CD4-positive, alpha-beta T cell treated with Interleukin-6 for 4 hours (primary cell): ENCODE measurements at places on chromosomes 13 and 19.

GRCh38 chr19:2700660-2701360 is 1.7 kb downstream of the GNG7 start:
- DNase-seq = no peak

DNA sequence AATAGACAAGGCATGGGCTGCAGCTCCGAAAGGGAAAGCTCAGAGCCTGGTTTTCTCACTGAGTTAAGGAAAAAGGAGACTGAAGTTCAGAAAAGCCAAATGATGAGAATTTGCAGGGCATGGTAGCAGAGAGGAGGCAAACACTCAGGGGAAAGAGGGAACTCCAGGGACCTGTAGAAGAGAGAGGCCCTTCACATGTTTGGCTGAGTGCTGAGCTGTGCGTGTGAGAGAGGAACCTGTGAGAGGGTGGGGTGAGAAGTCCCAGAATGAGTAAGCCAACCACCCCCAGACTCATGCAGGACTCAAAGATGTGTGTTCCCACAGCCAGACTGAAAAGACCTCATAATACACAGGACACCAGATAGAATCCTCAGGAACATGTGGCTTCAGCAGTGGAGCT is 2.8 kb upstream of the CRYL1 start:
- DNase-seq = no peak

GRCh38 chr13:23988546-23989122 is 91.3 kb upstream of the C1QTNF9B start:
- no peak for DNase-seq

DNA sequence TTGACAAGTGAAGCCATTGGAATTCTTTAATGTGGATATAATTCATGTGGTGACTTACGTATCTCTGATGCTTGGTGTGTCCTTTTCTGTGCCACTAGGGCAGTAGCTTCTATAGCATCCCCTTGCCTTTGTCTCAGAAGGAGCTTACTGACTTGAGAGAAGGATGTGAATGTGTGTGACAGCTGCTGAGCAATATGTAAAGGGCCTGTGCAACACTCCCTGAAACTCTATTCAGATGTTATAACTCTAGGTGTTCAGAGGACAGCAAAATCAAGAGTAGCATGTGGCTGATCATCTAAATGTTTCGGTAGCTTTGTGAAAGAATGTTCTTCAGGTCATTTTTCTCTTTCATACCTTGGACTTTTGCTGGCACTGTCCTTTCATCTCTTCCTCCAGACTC is 189.5 kb downstream of the LMO7 start:
- no peak for DNase-seq

DNA sequence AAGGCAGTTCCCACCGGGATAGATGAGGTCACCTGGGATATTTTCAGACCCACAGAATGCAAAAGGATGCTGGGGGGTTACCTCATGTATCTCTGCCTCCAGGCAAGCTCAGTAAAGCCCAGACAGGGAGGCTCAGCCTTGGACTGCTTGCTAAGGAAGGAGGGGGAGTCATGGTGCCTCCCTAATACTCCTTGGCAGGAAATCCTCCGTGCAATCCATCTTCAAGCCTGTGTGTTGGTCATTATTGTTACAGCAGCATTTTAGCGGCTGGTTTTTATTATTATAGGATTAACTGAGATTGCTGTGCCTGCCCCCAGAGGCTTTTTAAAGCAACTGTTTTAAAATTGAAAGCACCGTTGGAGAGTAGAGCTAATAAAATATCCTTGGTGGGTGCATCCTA is 188.5 kb upstream of the UBL3 start:
- no peak for DNase-seq

- no peak for DNase-seq
Measured at GRCh38 chr13:28817204-28817603, 2.9 kb upstream of the MTUS2 start.

DNA sequence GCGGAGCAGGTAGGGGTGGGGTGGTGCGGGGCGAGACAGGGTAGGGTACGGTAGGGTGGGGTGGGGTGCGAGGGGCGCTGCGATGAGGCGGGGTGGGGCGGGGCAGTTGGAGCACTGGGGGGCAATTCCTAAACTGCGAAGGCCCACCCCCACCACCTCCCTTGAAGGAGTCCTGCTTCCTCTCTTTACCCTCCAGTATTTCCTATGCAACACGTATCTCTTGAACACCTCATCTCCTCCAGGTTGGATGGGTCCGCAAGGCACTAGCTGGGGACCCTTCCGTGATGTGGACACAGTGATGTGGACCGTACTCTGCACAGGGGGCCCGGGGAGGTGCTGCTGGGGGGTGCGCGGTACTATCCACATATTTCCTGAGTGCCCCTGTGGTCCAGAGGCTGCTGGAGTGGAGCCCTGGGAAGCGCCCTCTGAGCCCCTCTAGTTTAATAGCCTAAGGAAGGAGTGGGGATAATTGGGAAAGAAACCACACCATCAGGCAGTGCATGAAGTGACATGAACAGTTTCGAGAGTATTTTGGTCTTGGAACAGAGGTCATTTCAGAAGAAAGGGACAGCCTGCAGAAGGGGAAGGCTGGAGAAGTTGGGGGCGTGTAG is 1.1 kb downstream of the IL17D start:
- no peak for DNase-seq

- DNase-seq = no peak
Measured at GRCh38 chr13:23515116-23515515, 55.1 kb upstream of the TNFRSF19 start.

GRCh38 chr13:28049880-28050875 is 50.2 kb downstream of the FLT3 start:
- no peak for DNase-seq

GRCh38 chr19:33522371-33522662 is 726 bp upstream of the PEPD start:
- DNase-seq = no peak

DNA sequence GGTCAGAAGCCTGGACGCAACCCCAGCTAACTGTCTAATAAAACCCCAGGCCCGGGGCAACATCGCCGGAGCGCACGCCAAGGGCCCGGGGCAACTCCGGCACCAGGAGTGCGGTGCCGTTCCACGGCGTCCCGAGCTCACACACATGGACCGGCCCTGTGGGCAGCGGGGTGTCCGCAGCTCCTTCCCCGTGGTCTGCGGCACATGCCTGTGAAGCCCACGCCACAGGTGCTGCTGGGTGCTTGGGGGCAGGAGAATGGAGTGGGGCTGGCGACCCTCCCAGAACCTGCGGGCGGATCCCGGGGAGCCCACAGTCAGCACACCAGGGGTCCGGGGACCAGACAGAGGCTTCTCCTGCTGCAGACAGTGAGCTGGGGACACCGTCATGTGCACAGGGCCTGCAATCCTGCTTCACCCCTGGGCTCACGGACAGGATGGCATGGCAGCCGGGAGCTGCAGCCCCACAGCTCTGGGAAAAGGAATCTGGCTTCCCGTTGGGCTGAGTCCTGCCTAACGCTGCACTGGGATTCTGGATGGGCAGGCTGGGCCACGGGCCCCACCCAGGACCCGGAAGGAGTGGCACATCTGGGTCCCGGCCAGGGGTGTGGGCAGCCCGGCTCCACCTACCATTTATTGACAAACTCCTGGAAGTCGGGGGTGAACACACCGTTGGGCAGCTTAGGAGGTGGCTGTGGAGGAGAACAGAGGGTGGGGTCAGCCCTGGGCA is 28.2 kb upstream of the ZBTB7A start:
- no peak for DNase-seq

DNA sequence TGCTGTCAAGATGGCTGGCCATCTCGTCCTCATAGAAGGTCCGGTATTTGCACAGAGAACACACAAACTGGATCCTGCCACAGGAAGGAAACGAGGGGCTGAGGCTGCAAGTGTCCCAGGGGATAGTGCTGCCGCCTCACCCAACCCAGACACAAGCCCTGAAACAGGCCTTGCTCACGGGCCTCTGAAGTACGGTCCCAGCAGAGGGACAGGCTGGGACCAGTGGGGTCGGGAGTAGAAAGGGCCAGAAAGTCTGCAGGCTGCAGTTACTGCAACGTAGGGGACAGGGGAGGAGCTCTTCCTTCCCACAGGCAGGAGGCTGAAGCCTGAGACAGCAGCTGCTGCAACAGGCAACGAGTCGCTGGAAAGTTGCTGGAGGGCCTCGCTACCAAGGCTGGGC is 18.2 kb upstream of the AKAP8 start:
- DNase-seq = no peak

- DNase-seq = peak; percentile 13
Measured at GRCh38 chr13:49584771-49585182, 581 bp downstream of the RCBTB1 start.

GRCh38 chr13:43469791-43470190 is 317.0 kb downstream of the ENOX1 start:
- DNase-seq = no peak

DNA sequence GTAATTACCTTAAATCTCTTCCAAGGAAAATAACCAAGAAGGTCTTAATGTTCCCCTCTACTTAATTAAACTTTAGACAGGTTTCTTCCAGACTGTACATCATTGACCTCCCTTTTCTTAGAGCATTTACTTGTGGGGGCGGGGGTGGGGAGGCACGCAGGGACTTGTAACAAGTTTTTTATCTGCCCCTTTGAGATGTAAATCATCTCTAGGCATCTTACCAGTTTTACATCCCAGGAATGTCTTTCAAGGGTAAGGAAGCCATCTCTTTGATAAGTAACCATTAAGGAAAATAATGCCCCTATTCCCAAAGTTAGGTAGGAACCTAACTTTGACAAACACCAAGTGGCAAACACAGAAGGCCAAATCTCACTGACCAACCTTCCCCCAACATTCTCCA is 528.6 kb downstream of the SUCLA2 start:
- no peak for DNase-seq

DNA sequence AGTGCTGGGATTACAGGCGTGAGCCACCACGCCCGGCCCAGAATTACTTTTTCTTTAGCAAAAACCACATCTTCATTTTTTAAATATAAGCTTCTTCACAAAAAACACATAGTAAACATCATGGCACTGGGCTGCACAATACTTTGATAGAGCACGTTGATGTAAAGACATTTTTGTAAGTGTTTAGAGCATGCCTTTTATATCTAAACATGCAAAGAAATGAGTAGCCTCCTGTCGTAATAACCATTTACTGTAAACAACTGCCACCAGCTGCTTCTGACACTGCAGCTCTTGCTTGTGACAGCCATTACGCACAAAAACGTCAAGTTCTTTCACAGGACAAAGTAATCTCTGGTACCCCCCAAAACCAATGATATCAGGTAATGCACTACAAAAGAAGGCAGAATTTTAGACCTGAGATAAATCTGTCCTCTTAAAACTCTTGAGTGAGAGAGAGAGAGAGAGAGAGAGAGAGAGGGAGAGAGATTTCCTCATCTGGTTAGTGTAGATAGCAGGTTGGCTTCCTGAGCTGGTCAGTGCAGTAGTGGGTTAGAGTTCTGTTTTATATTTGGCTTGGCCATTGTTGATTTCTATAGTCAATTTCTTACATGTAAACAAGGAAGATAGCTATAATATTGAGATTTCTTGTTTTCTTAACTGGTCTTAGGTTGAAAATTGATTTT is 6.7 kb upstream of the ZNF548 start:
- no peak for DNase-seq

DNA sequence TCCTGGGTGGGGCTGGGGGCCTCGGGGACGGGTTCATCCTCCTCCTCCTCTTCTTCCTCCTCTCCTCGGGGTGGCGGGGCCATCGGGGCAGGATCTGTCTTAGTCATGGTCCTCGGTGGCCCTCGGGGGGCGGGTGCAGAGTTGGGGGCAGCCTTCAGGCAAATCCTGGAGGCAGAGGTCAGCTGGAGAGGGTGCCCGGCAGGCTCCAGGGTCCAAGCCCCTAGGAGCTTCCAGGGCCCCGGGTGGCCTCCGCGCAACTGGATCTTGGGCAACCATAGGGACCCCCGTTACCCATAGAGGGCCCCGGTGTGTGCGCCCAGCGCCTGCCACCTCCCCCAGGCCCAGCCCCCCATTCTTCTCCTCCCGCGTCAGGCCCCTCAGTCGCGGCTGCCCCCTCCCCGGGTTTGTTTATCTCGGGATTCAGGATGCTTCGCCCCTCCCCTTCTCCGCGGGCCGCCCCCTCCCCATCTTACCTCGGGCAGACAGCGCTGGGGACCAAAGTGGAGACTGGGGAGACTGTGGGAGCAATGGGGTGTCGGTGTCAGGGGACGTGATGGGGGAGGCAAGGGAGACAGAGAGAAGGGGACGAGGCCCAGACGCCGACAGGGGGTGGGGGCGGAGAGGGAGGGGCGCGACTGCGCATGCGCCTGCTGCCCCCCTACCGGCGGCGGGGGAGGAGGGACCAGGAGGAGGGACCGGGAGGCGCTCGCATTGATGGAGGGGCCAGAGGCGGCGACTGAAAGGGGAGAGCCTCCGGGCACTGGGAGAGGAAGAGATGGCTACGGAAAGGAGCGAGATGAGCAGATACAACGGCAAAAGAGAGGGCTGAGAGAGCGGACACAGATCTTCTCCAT is at the start of gene CLIP3:
Gene CLIP3 (minus strand): TSS at position 623 of the 854 bp plus-strand sequence. CDS start 516 bp downstream, at position 107.
- DNase-seq = peak; percentile 54

DNA sequence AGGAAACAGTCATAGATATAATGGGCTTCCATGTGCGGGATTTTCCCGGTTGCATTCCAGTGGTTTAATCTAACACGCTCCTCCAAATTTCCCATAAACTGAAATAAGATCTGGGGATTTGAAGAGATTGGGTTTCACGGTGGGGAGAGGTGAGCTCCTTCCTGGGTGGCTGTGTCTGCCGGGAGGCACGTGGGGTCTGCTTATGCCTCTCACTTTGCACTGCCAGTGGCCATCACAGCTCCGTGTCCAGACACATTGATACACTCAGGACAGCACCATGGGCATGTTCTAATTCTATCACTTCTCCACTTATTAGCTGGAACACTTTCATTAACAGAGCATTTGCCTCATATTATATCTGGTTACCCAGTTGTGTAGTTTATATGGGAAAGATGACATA is 73.4 kb downstream of the SOX1 start:
- no peak for DNase-seq

GRCh38 chr19:41845051-41845590 is 279 bp downstream of the DMRTC2 start:
- DNase-seq = no peak

DNA sequence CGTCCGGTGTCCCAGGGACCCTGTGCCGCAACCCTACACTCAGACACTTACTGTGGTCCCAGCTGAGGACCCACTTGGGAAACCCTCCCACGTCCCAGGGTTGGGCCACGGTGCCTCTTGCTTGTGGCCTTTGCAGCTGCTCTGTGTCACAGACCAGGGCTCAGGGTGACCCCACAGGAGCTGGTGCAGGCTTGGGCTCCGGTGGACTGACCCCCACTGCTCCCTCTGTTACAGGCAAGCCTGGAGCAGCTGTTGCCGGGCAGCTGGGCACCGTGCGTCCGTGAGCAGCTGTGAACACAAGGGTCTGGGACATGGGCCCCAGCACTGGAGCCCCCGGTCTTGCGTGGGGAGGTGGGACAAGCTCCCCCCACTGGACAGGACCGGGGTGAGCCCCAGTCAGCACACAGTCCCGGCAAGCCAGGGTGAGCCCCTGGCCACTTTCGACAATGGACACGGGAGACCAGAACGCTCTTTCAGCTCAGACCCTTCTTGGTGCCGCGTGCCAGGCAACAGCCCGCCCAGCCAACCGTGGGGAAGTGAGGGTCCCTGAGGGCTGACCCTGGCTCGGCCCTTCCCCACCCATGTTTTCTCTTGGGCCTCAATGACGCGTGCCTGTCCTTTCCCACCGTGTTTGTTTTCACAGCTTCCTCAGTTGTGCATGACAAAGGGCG is 65.7 kb upstream of the C13orf46 start:
- DNase-seq = no peak
